Lower lobe of right lung (tissue), 2 donors: ENCODE measurements at places on chromosomes 7 and 10.

DNA sequence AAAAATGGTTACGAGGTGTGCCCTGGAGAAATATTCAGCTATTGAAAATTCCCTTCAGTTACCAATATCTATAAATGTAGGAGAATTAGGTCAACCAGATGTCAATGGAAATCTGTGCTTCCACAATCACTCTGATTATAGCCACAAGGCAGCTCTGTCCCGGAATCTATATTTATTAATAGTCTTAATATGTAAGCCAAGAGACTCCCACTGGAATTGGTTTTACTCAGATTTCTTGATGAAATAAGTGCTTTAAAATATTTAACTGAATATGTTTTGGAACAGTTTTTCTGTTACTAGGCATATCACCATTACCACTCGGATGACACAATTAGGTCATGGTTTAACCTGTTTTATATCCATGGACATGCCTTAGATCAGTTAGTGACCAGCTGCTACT is 169.6 kb downstream of the POM121L12 start:
- no peak for DNase-seq

DNA sequence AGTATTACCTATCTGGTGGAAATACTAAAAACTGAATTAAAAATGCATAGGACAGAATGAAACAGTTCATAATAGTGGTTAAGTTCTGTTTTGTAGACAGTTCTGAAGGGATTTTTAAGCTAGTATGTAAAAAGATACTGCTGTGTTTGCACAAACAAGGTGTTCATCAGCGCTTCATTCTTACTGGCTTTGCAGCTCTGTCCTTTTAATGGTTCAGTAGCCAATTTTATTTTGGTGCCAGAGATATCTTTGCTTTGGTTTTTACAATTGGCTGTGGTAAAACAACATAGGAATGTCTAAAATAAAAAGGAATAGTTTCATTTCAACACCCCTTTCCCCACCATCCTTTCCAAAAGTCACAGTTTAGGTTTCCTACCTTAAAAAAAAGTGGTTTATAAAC is 33.0 kb downstream of the STAM start:
- no peak for DNase-seq

DNA sequence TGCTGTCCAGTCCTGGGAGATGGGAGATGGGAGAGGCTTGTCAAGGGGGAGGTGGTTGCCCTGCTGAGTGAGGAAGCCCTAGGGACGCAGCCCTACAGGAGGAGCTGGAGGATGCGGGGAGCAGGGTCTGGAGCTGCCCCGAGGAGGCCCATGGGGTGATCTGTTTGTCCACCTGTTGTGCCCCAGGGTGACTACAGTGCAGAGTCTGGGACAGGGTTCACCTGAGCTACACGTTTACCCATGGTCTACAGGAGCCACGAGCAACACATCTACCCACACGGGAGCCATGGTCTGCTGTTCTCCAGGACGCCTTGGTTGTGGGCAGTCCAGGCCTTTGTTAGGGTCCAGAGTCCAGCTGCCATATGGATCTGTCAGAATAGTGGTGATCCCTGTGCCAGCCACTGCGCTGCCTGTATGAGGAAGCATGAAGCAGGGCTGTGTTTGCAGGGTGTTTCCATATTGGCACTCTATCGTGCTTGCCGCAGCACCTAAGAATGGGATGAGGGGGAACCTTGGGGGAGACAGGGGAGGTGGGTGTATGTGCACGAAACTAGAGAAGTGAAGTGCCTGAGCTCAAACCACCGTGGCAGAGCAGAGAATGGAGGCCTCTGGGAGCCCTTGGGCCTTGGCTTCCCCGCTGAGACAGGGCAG is 23.7 kb downstream of the ZNF775 start:
- no peak for DNase-seq

DNA sequence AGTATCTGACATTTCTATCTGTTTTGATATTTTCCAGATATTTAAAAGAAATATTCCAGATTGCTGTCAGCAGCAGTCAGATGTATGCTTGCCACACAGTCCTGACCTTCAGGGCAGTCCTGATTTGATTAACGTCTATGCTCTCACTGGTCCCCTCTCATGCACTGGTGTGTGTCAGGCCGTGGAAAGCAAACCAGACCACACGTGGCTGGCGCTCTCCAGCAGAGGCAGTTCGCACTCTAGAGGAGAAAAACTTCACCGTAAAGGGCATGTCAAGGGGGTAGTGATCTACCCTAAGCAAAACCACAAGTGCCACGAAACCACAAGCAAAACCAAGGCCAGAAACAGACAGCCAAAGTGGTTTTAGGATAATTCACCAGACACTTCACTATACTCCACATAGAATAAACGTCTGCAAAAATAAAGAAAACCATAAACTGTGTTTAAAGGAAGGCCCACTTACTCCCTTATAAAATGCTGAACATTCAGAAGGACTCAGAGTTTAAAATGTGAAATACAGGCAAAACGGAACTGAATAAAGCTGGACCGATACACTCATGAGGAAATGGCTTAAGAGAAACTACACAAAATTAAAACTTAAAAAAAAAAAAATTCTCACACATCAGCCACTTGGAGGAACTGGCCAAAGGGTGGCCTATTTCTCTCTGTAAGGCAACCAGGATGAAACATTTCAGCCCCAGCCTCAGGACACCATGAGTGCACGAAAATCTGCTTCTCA is 26.4 kb downstream of the PARP12 start:
- no peak for DNase-seq
